ENCODE measurements at places on chromosomes 4 and X. TPM values are rescaled to one million over a fixed set of nuclear protein-coding genes. Genes with fewer than 3 reads are reported as not detected.

The LUZP4 gene
- not detected for total RNA-seq

The KLHL34 gene
- total RNA-seq: 2.7 TPM

The UCP1 gene
- total RNA-seq: not detected

The TIGD2 gene
- 5.2 TPM for total RNA-seq

The AWAT2 gene
- not detected for total RNA-seq

The EOLA2 gene
- 30.0 TPM for total RNA-seq

The TCEAL2 gene
- total RNA-seq: 1.5 TPM

The SNX25 gene
- 24.2 TPM for total RNA-seq

The TENM3 gene
- 0.18 TPM for total RNA-seq

The FAM193A gene
- total RNA-seq: 23.7 TPM

The XG gene
- total RNA-seq: 0.11 TPM

The MAGEB1 gene
- not detected for total RNA-seq

The PABPC5 gene
- 0.47 TPM for total RNA-seq

The STPG2 gene
- not detected for total RNA-seq

The AFF2 gene
- 0.42 TPM for total RNA-seq
